ENCODE measurements at places on chromosomes 2 and 18.

- DNase-seq = no peak
Observed at GRCh38 chr2:157447741-157448140, 3.9 kb upstream of the CYTIP start.

- no peak for DNase-seq
Observed at GRCh38 chr2:20880221-20880771, 57.4 kb upstream of the LDAH start.

DNA sequence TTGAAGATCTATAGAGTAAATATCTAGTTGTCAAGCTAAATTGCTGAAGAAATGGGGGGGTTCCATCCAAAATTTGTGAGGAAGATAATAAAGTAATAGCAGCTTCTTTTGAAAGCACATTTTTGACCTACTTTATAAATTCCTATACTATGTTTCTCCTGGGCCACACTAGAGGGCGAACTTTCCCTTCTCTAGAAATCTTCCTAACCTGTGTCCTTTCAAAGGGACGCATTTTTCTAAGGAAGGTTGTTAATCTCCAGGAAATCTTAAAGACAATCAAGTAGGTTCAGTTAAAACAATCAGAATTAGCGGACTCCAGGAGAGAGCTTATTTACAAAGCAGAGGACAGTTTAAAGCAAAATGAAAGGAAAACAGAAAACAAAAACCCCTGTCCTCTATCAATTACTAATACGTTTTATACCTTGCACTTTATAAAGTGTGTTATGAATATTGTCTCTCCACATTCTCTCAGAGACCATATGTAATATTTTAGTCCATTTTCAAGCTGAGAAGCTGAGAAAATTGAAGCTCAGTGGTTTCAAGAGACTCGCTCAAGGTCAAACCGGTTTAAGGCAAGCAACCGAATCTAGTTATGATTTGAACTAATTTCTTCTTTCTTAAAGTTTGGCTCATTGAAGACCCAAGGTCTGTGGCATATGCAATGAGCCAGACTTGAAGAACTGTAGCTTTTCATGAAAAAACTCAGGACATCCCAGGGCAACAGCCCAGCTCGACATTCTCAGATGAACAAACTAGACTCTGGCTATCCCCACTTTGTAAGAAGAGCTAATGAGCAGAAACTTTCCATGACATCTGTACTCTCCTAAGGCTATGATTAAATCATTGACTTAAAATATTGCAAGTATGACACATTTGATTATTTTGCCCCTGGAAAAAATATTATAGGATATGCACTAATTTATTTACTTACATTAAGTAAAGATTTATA is 273.6 kb downstream of the PAX3 start:
- no peak for DNase-seq

DNA sequence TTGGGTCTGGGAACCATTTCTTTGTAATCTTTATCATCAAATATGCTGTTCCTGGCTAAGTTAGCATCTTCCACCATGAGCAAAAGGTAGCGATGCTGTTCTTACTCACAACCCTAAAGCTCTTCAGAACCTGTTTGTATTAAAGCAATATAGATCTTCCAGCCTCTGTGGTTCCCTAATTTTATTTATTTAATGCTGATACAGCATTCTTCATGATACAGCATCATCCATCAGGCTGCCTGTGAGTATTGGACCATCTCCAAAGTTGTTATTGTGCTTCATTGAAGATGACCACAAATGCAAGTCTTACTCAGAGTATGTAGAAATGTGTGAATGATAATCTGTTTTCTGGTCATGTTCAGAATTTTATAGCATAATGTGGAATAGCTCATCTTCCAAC is 40.9 kb upstream of the CTLA4 start:
- DNase-seq = no peak

Data from AG09309 (cell line).